CD4-positive, CD25-positive, alpha-beta regulatory T cell (primary cell): ENCODE measurements at places on chromosomes 11 and 22. TPM values are rescaled to one million over a fixed set of nuclear protein-coding genes. Genes with fewer than 3 reads are reported as not detected.
A peak's percentile ranks its signal among the peaks of the same experiment; 100 is the strongest.

GRCh38 chr11:108897071-108897481 lies 232.2 kb downstream of the DDX10 start:
- no peak overlapping the region for H3K27ac ChIP-seq
- no peak overlapping the region for H3K4me3 ChIP-seq
- DNase-seq: no peak
- H3K4me1 ChIP-seq: no peaks in the 10 kb centered on the region
- peaks cover 3% of the 10 kb centered on the region for H3K36me3 ChIP-seq

DNA sequence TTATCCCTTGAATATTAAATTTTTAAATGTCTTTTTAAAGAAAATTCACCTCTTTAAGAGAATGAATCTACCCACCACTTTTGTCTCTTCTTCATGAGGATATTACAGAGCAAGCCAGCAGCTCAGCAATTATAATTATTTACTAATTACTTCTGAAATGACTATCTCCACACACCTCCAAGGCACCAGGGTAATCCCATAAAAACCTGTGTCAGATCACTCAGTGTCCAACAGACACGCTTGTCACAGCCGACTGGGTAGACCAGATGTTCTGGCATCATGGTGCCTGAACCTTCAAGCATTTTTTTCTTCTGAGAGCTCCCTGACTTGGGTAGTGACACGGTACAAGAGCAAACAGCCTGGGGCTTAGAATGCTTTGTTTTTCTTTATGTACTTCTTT lies 61.4 kb downstream of the EFCAB6 start:
- H3K4me3 ChIP-seq: no peak overlapping the region
- H3K4me1 ChIP-seq: no peaks in the 10 kb centered on the region
- no peak overlapping the region for H3K27ac ChIP-seq

KDM4E gene
- not detected for total RNA-seq

DNA sequence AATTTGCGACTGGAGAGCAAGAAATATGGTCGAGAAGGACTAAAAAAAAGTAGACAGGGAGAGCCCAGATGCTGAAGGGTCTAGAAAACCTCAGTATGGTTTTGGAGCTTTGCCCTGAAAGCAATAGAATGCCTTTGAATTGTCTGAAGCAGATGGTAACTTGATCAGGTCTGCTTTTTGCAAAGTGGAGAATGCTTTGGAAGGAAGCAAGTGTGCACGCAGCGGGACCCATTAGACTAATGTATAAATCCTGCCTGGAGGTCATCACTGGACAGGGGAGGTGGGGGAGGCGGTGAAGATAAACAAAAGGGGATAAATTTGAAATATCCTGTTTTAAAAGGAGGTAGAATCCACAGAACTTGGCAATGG lies 757 bp upstream of the HINFP start:
- peaks cover 28% of the 10 kb centered on the region for H3K4me1 ChIP-seq
- peak overlapping the region; percentile 84 for H3K4me3 ChIP-seq
- no peak for DNase-seq
- H3K27me3 ChIP-seq: no peaks in the 10 kb centered on the region
- H3K36me3 ChIP-seq: peaks cover 25% of the 10 kb centered on the region

SLC1A2 gene
- not detected for total RNA-seq

DNA sequence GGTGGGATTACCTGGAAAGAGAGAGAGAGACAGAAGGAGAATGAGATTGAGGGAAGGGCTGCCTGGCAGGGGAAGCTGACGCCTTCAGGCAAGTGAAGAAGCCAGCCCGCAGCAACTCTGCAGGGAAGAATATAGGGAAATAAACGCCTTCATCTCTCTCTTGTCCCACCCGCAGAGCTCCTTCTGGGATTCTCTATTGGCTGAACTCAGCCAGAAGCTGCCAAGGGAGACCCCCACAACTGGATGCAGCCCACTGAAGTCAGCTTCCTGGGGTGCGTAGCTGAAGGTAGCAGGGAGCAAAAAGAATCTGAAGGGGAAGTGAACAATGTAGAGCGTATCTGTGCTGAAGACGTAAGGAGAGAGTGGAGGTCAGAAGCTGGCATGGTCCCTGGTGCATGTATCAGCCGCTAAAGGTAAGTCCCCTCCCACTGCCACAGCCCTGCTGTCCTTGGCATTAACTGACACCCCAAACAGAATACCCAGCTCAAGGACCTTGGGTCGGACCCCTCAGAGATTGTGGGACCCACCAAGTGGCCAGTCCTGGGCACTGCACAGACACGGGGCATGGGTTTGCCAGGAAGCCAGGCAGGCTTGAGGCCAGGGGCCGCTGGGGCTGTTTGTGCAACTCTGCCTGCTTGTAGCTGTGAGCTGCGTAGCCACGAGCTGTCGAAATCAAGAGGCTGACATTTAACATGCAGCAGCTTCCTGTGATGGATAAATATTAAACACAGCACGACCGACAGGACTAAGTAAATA lies 469.9 kb downstream of the MN1 start:
- no peaks in the 10 kb centered on the region for H3K27me3 ChIP-seq
- H3K36me3 ChIP-seq: no peaks in the 10 kb centered on the region
- H3K4me3 ChIP-seq: no peak overlapping the region

- peaks cover 7% of the 10 kb centered on the region for H3K4me1 ChIP-seq
- peaks cover 2% of the 10 kb centered on the region for H3K27me3 ChIP-seq
- H3K27ac ChIP-seq: no peak overlapping the region
- peak; percentile 27 for DNase-seq
- no peak overlapping the region for H3K4me3 ChIP-seq
Measured at GRCh38 chr11:8033305-8034105, 46.4 kb downstream of the EIF3F start.

FOXR1 gene
- total RNA-seq: not detected

TCN1 gene
- 1.0 TPM for total RNA-seq

SPA17 gene
- total RNA-seq: 0.22 TPM

TBX10 gene
- total RNA-seq: not detected

DNA sequence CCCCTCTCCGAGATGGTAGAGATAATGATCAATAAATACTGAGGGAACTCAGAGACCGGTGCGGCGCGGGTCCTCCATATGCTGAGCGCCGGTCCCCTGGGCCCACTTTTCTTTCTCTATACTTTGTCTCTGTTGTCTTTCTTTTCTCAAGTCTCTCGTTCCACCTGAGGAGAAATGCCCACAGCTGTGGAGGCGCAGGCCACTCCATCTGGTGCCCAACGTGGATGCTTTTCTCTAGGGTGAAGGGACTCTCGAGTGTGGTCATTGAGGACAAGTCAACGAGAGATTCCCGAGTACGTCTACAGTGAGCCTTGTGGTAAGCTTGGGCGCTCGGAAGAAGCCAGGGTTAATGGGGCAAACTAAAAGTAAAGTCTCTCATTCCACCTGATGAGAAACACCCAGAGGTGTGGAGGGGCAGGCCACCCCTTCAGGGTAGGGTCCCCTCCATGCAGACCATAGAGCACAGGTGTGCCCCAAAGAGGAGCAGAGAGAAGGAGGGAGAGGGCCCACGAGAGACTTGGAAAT lies 43.2 kb downstream of the IGLL1 start:
- H3K36me3 ChIP-seq: no peaks in the 10 kb centered on the region
- no peak overlapping the region for H3K4me3 ChIP-seq
- no peaks in the 10 kb centered on the region for H3K27me3 ChIP-seq
- DNase-seq: no peak
- H3K27ac ChIP-seq: no peak overlapping the region

DNA sequence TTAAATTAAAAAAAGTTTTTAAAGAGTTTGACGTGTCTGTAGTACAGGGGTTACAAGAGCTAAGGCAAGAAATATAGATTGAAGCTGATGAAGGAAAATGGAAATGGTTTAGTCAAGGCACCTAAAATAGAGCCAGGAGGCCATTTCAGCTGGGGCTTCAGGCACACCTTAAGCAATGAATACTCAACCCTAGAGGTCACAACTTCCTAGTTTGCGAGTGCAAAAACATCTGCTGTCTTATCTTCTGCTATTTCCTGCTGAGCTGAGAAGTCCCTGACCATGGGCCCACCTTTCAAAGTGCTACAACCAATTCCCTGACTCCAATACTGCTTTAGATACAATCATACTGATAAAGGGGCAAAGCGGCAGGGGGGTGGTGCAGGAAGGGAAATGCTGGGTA lies 87.4 kb downstream of the DLG2 start:
- DNase-seq: no peak
- no peak overlapping the region for H3K27ac ChIP-seq
- no peaks in the 10 kb centered on the region for H3K4me1 ChIP-seq
- H3K4me3 ChIP-seq: no peak overlapping the region

METTL15 gene
- 11.5 TPM for total RNA-seq

PNPLA3 gene
- total RNA-seq: not detected

XKR3 gene
- total RNA-seq: not detected

DNA sequence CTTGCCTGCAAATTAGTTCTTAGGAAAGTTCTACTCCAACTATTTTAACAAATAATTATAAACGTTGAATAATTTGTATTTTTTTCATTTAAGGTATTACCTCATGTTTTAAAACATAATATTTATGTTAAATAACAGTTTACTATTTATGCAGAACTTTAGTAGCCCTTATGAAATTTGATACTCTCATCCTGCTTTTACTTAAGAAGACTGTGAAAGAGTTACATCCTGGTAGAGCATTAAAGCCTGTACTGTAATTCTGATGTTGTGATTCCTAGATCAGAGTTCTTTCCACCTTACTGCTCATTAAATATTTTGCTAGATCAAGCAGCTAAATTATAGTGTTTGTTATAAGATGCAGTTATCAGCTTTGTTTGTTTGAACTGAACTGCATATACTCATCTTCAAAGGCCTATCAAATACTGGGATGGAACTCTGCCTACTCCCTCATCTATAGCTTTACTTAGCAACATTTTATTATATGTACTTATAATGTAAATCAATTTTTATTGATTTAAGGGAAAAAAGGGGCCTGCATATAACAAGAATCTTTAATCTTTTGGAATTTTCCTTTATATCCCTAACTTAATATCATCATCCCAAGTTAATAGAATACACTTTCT lies 304.2 kb downstream of the DYNC2H1 start:
- H3K4me1 ChIP-seq: no peaks in the 10 kb centered on the region
- no peak overlapping the region for H3K27ac ChIP-seq
- no peak for DNase-seq
- no peak overlapping the region for H3K4me3 ChIP-seq
- H3K36me3 ChIP-seq: no peaks in the 10 kb centered on the region

- no peak for DNase-seq
- H3K4me3 ChIP-seq: no peak overlapping the region
- no peaks in the 10 kb centered on the region for H3K4me1 ChIP-seq
- no peaks in the 10 kb centered on the region for H3K36me3 ChIP-seq
Measured at GRCh38 chr22:29457730-29458129, 19.3 kb downstream of the RFPL1 start.

MYO7A gene
- 0.84 TPM for total RNA-seq

PGA4 gene
- total RNA-seq: not detected

TRIM49 gene
- total RNA-seq: not detected

DNA sequence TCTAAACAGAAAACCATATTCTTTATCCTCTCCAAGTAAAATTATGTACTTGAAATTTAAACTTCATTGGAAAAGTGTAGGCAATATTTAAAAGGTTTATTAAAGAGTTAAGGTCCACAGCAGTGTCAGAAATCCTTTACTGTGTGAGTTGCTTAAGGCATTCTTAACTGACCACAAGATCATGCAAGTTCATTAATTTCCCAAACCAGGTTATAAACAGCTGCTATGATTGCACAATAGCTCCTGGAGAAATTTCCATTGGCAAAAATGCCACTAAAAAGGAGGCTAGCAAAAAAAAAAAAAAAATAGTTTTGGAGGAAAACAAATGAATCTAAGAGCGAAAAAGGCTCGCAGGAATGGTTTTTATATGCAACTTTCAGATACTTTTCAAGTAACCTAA lies 106.2 kb downstream of the ETS1 start:
- H3K4me1 ChIP-seq: peaks cover 98% of the 10 kb centered on the region
- peak overlapping the region; percentile 97 for H3K27ac ChIP-seq
- H3K36me3 ChIP-seq: peaks cover 93% of the 10 kb centered on the region
- no peaks in the 10 kb centered on the region for H3K27me3 ChIP-seq
- DNase-seq: no peak

DNA sequence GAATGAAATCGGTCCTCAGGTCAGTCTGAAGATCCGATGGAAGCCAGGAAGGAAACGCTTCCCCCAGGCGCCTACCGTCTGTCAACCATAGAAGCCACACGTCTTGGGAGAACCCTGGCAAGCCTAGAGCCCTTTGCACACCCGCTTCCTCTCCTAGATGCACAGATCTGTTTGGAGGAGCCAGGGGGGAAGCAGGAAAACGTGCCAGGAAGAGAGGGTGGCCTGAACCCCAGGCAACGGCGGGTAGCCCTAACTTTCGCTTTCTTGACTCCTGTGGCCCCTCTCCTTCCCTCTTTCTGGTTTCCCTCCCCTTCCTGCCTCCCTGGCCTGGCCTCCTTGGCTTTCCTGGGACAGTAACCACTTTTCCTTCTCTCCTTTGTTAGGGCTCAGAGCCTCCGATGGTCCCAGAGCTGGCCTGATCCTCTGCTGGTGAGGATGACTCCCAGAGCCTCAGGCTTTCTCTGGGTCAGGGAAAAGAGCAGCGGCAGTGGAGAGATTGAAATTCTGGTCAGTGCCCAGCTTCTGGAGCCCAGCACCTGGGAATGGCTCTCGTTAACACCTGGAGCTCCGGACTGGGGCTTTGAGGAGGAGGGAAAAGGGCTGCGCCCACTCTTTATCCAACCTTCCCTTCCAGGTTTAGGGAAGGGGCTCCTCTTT lies 2.1 kb downstream of the FXYD6 start:
- H3K27me3 ChIP-seq: peaks cover 35% of the 10 kb centered on the region
- H3K27ac ChIP-seq: no peak overlapping the region
- DNase-seq: no peak
- no peak overlapping the region for H3K4me3 ChIP-seq
- peaks cover 29% of the 10 kb centered on the region for H3K4me1 ChIP-seq

DNA sequence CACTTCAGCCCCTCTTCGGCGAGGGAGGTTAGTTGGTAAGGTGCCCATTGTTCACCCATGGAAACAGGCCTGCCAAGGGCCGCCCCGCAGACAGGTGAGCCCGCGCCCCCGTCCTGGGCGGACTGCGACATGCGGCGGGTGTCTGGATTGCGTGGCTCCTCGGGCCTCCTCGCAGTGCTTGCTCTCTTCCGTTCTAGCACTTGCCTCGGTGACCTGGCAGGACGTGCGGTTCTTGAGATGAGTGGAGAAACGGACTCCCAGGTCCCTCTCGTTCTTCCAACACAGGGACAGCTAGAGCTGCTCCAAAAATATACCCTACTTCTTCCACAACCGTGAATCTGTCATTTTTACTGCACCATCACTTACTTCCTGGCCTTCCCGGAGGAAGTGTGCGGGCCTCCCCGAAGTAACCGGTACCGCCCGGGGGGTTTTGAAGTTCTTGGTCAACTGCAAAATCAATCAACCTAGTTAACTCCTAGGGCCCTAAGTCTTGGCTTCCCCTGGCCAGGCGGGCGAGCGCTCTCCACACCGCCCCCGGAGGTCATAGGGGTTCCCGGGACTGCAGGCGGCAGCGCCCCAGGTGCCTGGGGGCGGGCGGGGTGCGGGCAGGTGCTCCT lies 745 bp upstream of the ZBTB44 start:
- H3K27ac ChIP-seq: peak overlapping the region; percentile 86
- H3K36me3 ChIP-seq: no peaks in the 10 kb centered on the region
- DNase-seq: peak; percentile 71
- H3K4me1 ChIP-seq: peaks cover 35% of the 10 kb centered on the region

- H3K27me3 ChIP-seq: no peaks in the 10 kb centered on the region
- no peaks in the 10 kb centered on the region for H3K4me1 ChIP-seq
- no peak overlapping the region for H3K4me3 ChIP-seq
- DNase-seq: no peak
- H3K27ac ChIP-seq: no peak overlapping the region
- H3K36me3 ChIP-seq: peaks cover 83% of the 10 kb centered on the region
Measured at GRCh38 chr22:46714550-46714949, 23.5 kb downstream of the CERK start.

GRCh38 chr11:110093407-110094297 lies 460 bp downstream of the ZC3H12C start:
- H3K4me1 ChIP-seq: peaks cover 11% of the 10 kb centered on the region
- H3K36me3 ChIP-seq: no peaks in the 10 kb centered on the region
- peaks cover 12% of the 10 kb centered on the region for H3K27me3 ChIP-seq
- DNase-seq: no peak
- H3K27ac ChIP-seq: no peak overlapping the region
